Endothelial cell of coronary artery (primary cell): ENCODE measurements at places on chromosomes 7 and 10. TPM values are rescaled to one million over a fixed set of nuclear protein-coding genes. Genes with fewer than 3 reads are reported as not detected.

The ZNF853 gene
- 0.54 and 1.3 TPM in 2 replicates for total RNA-seq

The EN2 gene
- 0.09 TPM in 1 of 2 replicates, not detected in the other for total RNA-seq

The GPR146 gene
- 7.5 and 40.0 TPM in 2 replicates for total RNA-seq

The NDUFB2 gene
- 127 and 163 TPM in 2 replicates for total RNA-seq

The SFRP4 gene
- total RNA-seq, result 0.09 and 8.9 TPM in 2 replicates
